CD8-positive, alpha-beta memory T cell (primary cell): ENCODE measurements at places on chromosomes 7 and 10.

DNA sequence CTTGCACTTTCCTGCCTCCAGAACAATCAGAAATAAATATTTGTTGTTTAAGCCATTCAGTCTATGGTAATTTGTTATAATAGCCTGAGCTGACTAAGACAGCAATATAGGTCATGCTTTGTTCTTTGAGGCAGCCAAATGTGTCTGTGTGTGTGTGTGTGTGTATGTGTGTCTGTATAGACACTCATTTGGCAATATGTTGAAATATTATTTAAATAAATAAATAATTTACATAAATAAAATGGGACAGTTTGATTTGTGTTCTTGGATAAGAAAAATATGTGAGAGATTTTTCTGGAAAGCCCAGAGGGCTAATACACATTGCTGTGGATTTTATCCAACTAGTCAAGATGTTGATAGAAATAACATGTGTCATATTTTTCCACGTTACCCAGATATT is 140.2 kb downstream of the PTN start:
- no peak for DNase-seq

- DNase-seq, result no peak
Observed at GRCh38 chr10:119480667-119481066, 61.9 kb downstream of the RGS10 start.

GRCh38 chr10:119441921-119442757 is 100.4 kb downstream of the RGS10 start:
- DNase-seq, result no peak

- no peak for DNase-seq
Observed at GRCh38 chr10:68955355-68955831, 577 bp upstream of the DDX21 start.

DNA sequence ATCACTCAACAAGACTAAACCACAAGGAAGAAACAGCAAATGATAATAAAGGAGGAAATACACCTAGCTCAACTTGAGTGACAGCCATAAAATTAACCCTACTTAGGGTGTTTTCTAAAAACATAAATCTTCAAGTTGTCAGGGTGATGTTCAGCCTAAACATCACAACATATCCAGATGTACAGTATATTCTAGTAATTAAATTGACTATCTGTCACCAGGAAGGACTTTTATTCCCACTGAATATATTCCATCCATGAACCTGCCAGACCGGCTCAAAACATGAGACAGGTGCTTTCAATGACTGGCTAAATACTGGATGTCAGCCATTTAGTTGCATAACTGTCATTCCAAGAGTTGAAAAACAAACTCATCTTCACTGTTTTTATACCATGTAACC is 298.1 kb upstream of the NEBL start:
- DNase-seq, result no peak

GRCh38 chr10:126081841-126082466 is 185.6 kb downstream of the FANK1 start:
- no peak for DNase-seq

DNA sequence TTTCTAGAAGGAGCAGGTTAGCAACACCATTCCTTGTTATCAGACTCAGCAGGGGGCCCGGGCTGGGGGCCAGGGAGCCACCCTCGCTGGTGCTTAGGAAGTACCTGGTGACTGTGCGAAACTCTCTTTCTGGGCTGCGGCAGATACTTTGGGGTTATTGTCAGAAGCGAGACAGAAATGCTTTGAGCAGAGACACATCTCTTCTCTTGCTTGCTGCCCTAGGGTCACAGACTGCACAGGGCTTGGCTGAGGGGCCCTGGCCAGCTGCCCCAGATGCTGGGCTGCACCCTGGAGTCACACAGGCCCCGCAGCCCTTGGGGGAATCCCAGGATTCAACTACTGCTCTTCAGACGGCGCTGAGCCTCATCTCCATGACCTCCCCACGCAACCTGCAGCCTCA is 91.9 kb downstream of the WDFY4 start:
- DNase-seq, result no peak

DNA sequence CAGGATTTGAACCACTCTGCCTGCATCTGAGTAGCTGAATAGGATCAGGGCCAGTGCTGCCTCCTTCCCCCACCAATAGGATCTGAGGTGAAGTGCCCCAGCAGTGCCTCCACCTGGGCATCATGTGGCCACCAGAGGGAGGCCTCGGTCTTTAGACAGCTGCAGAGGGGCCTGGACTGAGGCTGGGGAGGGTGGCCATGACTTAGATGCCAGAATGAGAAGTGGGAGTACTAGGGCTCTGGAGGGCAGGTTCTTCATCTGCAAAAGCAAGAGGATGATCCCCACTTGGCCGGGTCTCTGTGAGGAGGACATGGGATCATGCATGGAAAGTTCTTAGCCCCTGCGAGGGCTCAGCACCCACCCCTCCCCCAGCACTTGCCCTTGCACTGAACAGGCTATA is 56.9 kb downstream of the NEUROG3 start:
- peak; percentile 29 for DNase-seq

DNA sequence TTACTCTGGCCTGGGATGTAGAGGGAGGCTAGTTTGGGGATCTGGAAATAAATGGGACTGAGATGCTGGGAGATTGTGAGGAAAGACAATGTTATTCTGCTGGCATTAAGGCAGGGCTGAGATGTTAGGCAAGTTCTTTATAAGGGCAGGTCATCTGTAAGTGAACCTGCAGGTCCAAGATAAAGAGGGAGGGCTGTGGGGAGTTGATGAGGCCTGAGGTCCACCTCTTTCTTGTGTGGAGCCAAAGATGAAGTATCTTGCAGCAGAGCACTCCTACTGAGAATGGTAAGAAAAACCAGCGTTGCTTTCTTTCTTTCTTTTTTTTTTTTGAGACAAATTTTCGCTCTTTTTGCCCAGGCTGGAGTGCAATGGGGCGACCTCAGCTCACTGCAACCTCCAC is 19.1 kb downstream of the CYCS start:
- no peak for DNase-seq

DNA sequence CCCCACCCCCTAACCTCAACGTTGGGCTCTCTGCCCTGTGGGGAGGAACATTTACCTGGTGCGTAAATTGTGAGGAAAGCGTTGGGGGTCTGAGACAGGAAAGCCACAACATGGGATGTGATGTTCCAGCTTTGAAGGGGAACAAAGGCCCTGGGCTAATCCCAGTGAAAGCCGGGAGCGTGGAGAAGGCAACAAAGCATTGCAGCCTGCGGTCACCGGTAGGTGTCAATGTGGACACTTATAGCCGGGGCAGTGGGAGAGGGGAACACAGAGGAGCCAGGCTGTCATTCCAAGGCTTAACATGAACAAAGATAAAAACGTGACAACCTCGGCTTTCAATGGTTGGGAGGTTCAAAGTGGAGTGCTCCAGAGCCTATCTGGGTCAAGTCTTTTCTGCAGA is 12.7 kb downstream of the PTF1A start:
- DNase-seq, result no peak

DNA sequence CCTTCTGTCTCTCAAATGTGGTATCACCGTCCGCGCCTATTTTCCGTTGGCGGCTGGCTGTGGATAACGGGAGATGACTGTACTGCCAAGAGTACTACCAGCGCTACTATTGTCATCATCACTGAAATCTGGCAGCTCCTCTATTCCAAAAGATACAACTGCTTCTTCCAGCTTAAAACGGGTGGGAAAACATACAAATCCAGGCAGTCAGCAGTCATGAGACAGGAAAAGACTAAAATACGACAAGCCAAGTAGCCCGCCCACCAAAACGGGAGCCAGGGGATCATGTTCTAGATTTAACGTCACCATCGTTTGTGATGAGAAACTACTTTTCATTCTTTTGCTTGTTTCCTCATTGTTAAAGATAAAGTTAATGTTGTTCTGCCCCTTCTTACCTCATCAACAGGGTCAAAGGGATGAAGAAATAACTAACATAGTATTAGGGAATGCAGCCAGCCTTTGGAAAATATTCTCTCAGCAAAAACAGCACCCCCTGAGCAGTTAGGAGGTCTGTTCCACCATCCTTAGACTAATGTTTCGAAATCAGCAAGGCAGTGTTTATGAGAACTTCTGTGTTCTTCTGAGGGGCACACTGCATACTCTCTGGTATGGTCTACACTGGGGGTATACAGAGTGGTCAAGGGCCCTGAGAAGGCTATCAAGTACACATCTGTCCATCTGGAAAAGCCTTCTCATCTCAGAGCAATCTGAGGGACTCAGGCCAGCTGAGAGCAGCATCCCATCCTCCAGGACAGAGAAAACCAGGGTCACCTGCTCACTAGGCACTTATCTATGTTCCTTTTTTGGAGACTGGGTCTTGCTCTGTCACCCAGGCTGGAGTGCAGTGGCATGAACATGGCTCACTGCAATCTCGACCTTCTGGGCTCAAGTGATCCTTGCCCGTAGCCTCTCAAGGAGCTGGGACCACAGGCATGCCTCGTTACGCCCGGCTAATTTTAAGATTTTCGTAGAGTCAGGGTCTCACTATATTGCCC is 47.5 kb downstream of the GNA12 start:
- DNase-seq, result no peak

GRCh38 chr10:99370993-99371392 is 41.8 kb downstream of the CNNM1 start:
- no peak for DNase-seq

GRCh38 chr10:133614830-133615580 is 11.6 kb downstream of the FRG2B start:
- no peak for DNase-seq

- DNase-seq, result peak; percentile 6
Observed at GRCh38 chr7:101538596-101539459, 90.3 kb downstream of the MYL10 start.

GRCh38 chr10:7162331-7162730 is 248.5 kb downstream of the SFMBT2 start:
- DNase-seq, result no peak

DNA sequence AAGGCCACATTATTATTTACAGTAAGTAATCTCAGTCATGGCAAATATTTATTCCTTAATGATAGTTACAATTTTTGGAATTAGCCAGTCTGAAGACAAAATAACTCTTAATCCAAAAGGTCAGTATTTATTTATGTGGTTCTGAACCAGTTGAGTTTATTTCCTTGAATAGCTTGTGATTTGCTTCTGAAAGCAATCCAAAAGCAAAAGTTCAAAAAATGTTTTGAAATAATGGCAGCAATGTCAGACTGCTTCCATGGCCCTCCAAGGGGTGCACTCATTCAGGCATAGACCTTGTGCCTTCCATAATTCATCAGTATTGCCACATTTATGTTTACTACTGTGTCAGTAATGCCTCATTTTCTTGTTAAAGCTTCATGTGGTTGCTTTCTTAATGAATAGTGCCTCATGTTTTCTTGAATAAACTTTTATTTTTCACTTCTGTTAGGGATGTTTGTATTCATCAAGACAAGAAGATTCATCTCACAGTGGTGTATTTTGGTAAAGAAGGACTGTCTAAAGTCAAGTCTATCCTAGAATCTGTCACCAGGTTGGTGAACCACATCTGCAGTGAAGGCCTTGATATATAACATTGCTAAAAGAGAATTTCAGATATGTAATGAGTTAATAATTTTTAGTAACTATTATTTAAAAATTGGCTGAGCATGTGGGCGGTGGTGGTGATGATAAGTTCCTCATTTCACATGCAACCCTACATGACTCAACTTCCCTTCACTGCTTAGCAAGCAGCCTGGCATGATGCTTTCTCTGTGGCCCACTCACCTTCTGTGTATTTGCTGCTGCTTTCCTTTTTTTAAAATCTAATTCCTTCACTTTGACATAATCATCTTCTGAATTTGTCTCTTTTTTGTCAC is 22.0 kb downstream of the CSGALNACT2 start:
- no peak for DNase-seq

GRCh38 chr10:62512732-62513475 is 138.7 kb downstream of the ZNF365 start:
- no peak for DNase-seq

GRCh38 chr10:110498982-110499795 is 1.5 kb downstream of the DUSP5 start:
- peak; percentile 21 for DNase-seq

DNA sequence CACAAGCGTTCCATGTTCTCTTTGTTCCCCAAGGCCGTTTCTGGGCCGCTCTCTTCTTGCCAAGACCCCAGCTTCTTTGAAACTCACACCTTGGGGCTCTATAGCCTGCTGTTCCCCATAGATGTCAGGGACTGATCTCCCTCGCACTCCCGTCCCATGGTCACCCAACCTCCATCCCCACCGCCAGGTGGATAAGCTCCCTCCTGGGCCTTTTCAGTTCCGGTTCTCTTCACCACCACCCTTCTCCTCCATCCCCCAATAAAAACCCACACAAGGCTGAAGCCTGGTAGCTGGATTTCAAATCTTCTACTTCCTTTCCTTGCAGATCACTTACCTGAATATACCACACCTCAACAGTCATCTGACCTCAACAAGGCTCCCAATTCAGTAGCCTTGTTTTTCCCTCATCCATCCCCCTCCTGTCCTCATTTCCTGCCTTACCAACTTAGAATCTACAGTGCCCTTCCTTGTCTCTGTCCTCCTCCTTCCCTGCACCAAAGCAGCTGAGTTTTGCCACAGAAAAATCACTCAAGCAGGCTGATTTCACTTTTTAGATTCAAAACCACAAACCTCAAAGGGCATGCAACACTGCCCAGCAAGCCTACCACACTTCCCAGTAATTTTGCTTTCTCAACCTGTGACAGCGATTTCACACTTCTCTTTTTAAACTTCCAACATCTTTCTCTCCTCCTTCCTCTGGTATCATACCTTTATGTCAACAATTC is 7.7 kb downstream of the SLC37A3 start:
- no peak for DNase-seq

GRCh38 chr10:60962946-60963345 is 19.0 kb upstream of the RHOBTB1 start:
- DNase-seq, result no peak

DNA sequence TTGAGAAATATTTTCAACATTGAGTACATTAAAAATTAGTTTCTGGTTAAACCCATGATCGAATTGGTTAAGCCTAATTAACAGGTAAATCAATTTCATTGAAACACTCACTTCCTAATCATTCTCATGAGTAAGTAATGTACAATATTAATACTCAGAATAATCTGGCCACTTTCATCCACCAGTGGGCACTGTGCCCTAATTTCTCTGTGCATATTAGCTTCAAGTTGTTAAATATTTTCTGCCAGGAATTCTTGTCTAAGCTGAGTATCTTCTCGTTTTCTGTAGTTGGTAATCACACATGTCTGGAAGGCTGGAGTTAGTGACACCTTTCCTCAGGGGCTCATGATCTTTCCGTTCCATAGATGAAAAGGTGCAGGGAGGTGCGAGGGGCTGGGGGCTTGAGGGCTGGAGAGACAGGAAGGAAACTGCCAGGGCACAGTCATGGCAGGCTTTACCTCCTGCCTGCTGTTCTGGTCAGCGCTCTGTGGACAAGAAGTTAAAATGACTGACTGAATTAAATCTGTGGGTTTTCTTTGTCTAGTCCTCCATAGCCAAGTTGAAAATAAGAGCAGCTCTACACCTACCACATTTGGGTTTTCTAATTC is 71.9 kb downstream of the WIPF3 start:
- no peak for DNase-seq

- DNase-seq, result no peak
Observed at GRCh38 chr10:95655571-95656290, 780 bp downstream of the ALDH18A1 start.

DNA sequence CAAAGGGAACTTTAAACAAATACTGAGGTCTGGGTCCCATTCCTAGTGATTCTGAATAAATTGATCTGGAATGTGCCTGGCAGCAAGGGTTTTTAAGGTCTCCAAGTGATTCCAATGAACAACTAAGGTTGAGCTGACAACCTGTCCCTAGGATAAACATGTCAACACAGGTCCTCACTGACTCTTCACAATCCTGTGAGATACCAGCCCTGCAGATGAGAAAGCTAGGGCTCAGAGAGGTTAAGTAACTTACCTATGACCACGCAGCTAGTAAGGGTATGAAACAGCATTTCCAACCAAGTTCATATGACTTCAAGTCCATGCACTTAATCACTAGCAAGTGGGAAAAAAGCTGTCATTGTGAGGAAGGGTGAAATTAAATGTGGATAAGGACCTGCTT is 44.0 kb downstream of the SEM1 start:
- DNase-seq, result no peak

GRCh38 chr10:109838592-109839244 is 84.6 kb downstream of the XPNPEP1 start:
- DNase-seq, result no peak
